NCI-H526 treated with DMSO at 0.1 percent for 48 hours (cell line): ENCODE measurements at places on chromosomes 5 and 9.
A peak's percentile ranks its signal among the peaks of the same experiment; 100 is the strongest.

GRCh38 chr9:94761481-94761880 lies 35.0 kb downstream of the AOPEP start:
- DNase-seq = no peak

DNA sequence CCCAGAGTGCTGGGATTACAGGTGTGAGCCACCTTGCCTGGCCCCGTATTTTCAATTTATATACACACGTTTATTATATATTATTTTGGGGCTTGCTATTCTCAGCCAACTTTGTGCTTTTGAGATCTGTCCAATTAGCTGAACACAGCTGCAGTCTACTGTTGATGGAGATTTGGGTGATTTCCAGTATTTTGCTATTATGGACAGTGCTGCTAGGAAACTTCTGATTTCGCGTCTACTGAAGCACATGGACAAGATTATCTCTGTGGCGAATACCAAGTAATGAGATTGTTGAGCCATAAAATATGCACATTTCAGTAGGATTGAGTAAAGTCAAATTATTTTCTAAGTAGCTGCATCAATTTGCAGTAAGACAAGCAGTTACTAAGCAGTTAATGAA lies 1731.2 kb upstream of the CDH6 start:
- no peak for DNase-seq

DNA sequence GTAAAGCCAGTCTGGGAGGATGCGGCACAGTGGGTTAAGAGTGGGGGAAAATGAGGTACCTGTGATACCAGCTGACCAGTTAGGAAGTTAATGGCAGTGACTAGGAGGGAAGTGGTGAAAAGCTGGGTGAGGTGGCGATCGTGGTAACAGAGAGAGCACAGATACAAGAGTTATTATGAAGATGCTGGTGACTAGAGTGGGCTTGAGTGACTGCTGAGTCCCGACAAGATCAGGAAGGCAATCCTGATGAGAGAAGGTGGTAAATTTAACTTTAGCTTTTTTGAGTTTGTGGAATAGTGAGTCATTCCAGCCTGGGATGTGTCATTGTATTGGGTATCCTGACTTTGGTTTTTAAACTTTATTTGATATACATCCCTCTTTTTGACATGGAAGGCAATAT lies 38.8 kb downstream of the CMYA5 start:
- DNase-seq = no peak

DNA sequence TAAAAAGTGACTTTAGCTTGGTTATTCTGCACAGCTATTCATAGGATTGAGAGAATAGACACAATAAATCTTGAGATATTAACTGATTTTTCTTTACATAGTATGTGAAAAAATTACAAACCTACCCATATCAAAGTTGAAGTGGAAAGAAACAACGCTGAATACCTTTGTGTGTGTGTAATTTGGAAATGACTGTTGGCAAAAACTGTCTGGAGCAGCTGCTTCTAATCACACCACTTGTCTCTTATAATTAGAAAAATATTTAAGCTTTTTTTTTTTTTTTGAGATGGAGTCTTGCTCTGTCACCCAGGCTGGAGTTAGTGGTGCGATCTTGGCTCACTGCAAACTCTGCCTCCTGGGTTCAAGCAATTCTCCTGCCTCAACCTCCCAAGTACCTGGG lies 110.8 kb upstream of the POC5 start:
- DNase-seq = no peak

DNA sequence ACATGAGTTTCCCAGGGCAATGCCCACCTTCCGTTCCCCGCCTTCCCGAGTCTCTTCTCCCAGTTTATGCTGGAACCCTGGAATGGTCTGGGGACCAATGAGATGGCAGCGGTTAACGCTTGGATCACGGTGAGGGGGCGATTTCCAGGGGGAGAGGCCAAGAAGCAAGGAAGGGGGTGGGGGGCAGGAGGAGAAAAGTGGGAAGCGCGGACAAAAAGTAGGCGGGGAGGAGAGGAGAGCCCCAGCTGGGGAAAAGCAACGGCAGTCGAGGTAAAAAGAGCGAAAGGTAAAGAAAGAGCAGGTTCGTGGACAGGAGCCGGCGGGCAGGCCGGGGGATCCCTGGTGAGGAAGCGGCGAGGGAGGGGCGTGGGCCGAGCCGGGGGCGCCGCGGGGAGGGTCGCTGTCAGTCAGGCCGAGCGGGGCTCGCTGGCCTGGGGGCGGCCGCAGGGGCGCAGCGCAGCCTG lies 508 bp upstream of the SNCAIP start:
- no peak for DNase-seq

DNA sequence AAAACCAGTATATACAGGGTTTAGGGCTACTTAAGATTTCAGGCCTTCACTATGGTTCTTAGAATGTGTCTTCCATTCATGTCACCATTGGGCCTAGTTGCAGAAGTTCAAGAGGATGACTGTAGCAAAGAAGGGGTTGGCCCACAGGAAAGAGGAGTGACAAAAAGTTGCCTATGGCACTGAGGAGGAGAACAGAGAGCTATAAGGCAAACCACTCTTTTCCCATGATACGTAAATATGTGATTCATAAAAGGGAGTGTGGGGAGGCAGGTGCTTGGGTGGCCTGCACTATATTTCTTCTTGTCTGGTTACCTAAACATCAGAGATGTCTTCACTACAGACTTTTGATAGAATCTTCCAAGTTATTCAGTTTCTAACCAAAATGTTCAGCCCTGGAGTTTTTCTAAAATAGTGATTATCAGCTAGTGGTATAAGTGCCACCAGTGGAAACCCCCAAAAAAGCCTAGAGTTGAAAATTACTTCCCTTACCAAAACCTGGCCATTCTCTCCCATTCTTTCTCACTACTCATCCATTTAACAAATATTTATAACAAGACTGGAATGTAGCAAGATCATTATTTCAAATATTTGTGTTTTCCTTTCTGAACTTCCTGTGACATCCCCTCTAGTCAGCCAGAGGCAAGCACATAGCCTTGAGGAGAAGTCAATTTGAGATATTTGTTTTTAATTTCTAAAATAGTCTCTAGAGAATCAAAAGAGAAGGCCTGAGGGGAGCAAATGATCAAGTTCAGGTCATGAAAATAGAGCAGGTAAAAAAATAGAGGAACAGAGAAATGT lies 367.4 kb downstream of the EFNA5 start:
- no peak for DNase-seq

- DNase-seq = no peak
These were observed 40.9 kb downstream of the SVEP1 start for GRCh38 chr9:110538647-110539041.

DNA sequence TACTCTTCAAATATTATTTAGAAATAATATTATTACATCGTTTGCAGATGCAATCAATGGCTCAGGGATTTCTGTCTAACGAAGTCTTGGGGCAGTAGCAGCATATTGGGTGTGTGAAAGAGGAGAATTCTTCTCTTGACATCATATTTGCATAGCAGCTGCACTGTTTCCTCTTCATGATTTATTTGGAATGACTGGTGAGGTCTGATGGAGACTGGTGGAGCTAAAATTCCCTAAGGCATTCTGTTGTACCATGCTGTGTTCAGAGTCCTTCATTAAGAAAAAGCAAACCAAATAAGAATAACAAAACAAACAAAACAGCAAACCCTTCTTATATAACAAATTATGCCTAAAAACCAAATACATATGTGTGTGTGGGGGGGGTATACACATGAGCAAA lies 177.6 kb downstream of the DIRAS2 start:
- peak; percentile 81 for DNase-seq
